ENCODE measurements at places on chromosomes 1 and 21.

DNA sequence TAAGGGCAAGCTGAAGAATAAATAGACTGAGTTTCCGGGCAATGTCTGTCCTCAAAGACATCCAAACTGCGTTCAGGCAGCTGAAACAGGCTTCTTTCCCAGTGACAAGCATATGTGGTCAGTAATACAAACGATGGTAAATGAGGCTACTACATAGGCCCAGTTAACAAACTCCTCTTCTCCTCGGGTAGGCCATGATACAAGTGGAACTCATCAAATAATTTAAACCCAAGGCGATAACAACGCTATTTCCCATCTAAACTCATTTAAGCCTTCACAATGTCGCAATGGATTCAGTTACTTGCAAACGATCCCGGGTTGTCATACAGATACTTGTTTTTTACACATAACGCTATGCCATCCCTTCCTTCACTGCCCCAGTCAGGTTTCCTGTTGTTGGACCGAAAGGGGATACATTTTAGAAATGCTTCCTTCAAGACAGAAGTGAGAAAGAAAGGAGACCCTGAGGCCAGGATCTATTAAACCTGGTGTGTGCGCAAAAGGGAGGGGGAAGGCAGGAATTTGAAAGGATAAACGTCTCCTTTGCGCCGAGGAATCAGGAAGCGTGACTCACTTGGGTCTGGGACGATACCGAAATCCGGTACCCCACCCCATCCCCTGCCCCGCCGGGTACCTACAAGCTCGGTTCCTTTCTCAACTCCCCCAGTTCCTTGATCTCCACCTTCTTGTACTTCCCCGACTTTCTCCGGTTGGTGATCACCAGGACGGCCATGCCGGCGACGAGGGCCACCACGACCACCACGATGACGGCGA, 1.3 kb downstream of the TACSTD2 start:
- no peak for DNase-seq

GRCh38 chr1:43783671-43784205, 76.4 kb downstream of the ST3GAL3 start:
- DNase-seq = no peak

- DNase-seq = no peak
These were observed 15.8 kb downstream of the PROK1 start for GRCh38 chr1:110466646-110467280.

DNA sequence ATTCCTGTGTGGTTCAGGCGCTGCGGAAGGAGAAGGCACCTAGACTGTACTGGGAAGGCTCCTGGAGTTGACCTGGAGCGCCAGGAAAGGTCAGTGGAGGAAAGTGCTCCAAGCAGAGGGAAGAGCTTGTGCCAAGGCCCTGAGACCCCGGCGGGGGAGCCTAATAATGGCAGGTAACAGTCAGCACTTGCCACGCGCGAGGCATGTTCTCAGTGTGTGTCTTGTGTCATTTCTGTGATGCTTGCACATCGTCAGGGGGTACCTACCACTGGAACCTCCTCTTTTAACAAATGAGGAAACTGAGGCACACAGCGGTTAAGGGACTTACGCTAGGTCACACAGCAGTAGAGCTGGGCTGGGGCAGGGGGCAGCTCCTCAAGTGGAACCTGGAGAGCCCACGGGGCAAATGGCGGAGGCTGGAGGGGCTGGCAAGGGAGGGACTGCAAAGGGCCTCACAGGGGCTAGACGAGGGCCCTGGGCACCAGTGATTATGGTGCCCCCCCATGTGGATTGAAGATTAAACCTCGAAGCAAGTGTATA, 976 bp upstream of the BMP8B start:
- no peak for DNase-seq

DNA sequence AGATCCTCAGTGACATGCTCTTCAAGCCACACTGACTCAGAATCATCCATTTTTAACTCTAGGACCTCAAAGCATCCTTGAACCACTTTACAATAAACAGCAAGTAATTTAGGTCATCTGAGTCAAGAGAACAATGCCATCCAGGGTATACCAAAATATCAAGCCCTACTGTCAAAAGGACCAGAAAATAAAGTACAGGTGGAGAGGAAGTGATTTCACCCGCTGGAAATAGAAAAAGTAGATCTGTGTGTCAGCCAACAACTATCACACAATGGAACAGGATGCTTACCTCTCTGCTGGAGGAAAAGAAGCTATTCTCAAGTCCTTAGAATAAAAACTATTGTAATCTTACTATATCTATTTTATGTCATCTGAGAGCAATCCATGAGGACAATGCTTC, 37.0 kb downstream of the RERE start:
- DNase-seq = no peak

GRCh38 chr21:26877018-26877417, 31.8 kb upstream of the ADAMTS1 start:
- DNase-seq = peak; percentile 10

GRCh38 chr1:37159102-37159501, 124.8 kb upstream of the GRIK3 start:
- DNase-seq = no peak

GRCh38 chr1:24586970-24587820, 31.3 kb downstream of the NCMAP start:
- peak; percentile 44 for DNase-seq

DNA sequence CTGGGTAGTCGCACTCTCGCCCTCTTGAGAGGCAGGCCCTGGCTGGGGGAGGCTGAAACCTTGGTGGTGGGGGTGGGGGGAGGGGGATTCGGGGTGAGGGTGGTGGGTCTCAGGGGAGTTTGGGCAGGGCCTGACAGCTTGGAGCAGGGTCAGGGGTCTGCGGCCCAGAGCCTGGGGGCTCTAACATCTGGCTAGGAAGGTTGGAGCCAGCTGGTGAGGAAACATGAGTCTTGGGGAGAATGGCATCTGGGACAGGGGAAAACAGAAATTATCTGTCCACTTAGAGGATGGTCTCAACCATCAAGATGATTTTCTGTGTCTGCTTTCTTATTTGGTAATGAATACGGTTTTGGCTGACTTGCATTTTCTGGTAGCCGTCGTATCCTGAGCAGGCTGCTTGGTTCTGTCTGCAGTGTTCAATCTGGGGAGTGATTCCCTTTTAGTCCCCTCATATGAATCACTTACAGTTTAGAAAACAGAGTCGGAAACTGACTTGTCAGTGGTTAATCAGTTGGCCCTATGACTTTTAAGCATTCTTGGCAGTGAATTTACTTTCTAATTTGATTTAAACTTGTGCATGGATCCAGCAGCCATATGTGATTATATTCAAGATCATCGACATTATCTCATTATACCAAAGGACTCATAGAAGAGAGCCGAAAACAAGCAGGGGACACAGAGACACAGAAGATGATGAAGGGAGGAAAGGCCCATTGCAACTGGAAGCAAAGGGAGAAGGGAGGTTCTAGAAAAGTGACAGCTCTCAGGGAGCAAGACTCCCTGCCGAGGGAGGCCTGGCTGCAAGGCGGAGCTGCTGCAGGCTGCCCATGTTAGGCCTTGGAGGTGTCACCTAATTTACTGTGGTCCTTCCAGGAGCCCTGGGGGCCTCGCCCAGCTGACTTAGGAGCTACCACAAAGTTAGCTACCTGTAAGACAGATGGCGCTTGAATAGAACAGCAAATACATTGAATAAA, 237.6 kb downstream of the SDCCAG8 start:
- peak; percentile 37 for DNase-seq

GRCh38 chr21:24076179-24076578, 1531.1 kb downstream of the MRPL39 start:
- no peak for DNase-seq

DNA sequence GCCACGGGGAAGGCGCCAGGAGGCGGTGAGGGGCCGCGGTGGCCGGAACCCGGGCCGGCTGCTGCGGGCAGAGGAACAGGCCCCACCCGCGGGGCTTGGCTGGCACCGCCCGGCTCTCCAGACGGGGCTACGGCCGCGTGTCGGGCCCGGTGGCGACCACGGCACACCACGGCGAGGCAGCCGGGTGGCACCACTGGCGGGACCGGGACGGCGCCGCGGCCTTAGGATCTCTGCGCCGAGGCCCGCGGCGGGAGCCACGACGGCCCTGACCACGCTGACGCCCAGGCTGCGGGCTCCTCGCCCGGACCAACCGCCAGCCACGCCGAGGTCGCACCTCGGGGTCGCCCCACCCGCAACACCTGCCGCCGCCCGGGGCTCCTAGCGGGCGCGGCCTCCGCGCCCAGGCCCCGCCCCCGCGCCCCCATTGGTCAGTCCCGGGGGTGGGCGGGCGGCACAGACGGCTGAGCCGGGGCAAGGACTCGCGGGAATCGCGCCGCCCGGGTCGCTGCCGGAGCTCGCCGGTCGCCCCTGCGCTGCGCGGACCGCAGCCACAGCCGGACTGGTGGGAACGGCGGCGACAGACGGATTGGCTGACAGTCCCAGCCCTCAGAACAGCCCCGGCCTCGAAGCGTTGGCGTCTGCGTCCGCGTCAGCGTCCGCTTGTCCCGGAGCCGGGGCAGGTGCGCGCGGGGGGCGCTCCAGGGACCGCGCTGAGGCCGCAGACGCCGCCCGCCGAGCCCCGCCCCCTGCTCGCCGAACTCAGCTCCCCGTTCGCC, at the start of gene BMP8A:
Gene BMP8A, plus strand, starts transcription at position 491 of the 776 bp plus-strand sequence. CDS start 356 bp downstream, outside the sequence.
- DNase-seq = no peak

- DNase-seq = no peak
These were observed 70.5 kb downstream of the TTLL7 start for GRCh38 chr1:83928396-83928795.

DNA sequence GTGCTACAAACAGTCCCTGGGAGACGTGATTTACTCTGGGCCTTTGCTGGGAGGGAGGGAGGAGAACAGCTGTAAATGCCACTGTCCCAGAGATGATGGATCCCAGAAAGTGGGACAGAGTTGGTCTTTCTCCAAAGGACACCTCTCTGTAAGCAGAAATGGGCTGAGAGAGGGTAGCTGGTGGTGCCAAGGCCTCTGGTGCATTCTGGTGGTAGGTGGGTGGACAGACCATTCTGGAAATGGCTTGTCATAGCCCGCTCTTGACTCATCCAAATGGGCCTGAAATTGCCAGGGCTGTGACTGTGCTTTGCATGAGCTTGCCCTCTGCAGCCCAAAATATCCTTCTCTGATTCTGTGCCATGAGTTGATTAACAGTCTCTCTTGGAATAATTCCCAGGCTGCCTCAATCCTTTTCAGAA, 36.1 kb downstream of the CCDC185 start:
- DNase-seq = peak; percentile 7

DNA sequence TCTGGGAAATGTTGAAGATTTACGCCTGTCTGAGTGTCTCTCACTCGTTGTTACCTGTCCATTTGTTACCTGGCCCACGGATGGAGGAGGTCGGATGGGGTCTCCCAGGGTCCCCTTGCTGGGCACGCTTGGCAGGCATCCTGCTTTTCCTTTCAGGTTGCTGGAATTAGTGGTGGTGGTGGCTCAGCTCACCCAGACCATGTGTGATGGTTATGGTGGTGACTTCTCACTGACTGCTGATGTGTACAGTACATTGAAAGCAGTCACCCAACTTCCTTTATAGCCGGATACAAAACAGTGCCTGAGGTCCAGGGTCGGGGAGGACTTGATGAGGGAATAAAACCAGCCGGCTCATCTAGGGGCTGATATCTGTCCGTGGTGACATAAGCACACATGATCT, 19.5 kb downstream of the MAPKAPK2 start:
- DNase-seq = no peak

DNA sequence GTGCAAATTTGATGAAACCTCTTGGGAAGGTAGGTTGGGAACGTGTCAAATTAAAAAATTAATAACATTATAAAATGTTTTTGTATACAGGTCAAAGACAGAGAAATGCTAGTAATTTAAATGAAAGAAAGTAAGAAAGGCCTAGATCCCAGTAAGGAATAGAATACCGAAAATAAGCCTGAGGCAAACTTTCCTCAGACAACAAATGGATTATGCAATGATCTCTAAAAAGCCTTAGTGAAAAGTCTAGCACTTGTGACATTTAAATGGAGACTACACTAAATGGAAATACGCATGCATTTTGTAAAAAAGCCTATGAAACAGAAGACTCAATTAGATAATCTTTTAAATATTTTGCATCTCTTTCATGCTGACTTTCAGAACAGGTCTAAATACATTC, 138.5 kb upstream of the ZNHIT6 start:
- no peak for DNase-seq

DNA sequence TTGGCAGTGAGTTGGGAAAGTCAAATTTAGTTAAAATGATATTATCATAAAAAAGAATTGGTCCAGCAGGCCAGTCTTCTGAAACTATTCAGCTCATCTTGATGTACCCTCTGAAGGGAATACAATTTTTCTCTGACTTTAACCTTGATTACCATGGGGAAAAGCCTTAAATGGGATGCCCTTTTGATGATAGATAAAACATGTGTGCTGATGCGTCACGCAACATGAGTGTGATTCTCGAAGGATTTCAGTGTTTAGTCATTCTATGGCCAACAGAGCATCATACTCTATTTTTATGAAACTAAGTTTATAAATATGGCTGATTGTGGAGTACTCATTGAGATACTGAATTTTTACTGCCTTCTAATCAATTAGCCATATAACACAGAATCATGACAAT, 171.5 kb downstream of the ZNF281 start:
- peak; percentile 49 for DNase-seq

DNA sequence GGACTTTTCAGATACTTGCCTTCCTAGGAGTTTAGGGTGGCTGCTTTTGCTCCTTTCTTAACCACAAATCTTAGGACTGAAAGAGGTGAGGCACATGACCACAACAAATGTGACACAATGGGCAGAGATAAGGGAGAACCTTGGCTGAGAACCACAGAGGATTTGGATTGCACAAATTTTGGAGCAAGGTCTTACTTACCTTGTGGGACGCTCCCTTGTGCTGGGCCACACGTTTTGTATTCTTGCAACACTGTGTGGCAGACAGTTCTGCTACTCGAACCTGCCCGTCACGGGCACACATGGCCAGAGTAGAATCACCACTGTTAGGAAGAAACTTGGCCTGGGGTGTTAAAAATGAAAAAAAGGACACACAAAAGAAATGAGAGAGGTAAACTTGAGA, 23.9 kb downstream of the DCAF8 start:
- no peak for DNase-seq

DNA sequence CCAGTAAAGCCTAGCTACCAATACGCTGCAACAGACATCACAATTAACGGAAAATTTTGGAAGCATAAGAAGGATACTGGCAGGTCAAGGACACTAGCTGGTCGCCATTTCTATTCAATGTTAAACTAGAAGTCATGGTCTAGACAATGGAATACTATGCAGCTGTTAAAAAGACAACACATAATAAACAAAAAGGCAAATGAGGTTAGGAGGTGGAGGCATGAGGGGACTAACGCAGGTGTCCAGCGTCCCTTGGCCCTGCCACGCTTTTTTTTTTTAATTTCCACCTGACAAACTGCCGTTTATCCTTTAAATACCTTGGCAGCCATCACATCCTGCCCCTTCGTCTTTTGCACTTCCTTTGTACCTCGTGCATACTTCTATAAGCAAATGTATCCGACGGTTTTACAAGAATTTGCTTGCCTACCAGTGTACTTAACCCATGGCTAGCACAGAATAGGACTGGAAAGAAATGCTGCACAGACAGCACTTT, 698 bp upstream of the SLC22A15 start:
- DNase-seq = no peak

DNA sequence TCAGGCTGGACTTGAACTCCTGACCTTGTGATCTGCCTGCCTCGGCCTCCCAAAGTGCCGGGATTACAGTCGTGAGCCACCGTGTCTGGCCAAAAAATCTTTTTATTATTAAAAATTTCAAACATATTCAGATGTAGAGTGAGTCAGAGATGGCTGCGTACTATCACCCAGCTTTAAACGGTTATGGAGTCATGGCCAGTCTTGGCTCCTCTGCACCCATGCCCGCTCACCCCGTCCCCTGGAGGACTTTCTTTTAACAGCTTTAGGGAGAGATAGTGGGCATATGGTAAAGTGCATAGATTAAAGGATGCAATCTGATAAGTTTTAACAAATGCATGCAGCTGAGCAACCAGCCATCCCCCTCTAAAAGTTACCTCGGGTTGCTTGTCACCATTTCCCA, 51.8 kb downstream of the TNFRSF8 start:
- no peak for DNase-seq

- DNase-seq = peak; percentile 61
These were observed 393 bp downstream of the LYSMD1 start for GRCh38 chr1:151165281-151165737.
